ENCODE measurements at places on chromosomes 6 and 20.

DNA sequence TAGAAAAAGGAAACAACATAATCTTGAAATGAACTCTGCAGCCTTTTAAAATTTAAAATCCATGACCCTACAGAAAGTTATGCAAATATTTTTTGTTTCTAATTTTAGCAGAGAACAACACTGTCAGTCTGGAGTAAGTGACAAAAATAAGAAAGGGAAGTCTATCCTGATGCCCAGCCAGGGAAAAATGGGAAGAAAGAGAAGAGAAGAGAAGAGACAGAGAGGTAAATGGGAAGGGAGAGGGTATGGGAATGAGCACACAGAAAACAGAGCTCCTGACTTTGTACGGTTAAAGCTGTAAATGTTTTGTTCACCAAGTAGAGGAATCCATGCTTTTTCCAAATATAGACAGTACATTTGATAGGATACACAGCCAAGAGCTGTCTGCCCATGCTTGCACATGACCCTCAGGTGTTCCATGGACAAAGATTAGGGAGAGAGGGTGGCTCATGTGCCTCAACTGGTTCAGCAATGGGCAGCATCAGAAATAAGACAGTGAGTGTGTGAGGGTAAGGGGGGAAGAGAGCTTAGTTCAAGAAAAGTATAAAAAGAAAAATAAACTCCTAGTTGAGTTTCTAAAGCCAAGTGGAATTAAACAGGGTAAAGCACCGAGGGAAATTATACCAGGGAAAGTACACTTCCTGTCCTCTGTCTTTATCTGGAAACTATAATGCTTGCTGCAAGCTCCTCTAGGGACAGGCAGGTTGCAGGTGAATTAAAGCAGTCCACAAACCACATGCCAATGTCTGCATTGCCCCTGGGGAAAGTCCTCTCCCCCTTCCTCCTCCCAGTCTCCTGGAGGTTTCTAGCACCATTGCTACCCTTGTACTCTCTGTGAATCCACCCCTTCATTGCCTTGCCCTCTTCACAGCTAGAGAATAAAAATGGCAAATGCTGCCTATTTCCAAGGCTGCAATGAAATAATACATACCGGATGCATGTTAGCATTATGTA, 30.0 kb downstream of the MAP3K5 start:
- DNase-seq, result no peak

DNA sequence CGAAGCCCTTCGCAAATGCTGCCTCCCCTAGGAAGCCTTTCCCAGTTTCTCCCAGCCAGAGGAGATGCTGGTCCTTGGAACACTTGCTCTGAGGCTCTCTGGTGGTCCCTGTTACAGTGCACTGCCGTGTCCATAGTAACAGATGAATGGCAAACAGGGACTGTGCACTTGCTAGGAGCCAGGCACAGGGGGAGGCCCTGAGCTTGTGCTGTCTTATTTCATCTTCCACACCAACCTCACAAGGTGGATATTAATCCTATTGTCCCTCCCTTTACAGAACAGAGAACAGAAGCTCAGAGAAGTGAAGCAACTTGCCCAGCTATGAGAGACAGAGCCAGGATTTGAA, 19.0 kb downstream of the SRC start:
- DNase-seq, result no peak

GRCh38 chr6:143160439-143161220, 99.9 kb downstream of the AIG1 start:
- no peak for DNase-seq

DNA sequence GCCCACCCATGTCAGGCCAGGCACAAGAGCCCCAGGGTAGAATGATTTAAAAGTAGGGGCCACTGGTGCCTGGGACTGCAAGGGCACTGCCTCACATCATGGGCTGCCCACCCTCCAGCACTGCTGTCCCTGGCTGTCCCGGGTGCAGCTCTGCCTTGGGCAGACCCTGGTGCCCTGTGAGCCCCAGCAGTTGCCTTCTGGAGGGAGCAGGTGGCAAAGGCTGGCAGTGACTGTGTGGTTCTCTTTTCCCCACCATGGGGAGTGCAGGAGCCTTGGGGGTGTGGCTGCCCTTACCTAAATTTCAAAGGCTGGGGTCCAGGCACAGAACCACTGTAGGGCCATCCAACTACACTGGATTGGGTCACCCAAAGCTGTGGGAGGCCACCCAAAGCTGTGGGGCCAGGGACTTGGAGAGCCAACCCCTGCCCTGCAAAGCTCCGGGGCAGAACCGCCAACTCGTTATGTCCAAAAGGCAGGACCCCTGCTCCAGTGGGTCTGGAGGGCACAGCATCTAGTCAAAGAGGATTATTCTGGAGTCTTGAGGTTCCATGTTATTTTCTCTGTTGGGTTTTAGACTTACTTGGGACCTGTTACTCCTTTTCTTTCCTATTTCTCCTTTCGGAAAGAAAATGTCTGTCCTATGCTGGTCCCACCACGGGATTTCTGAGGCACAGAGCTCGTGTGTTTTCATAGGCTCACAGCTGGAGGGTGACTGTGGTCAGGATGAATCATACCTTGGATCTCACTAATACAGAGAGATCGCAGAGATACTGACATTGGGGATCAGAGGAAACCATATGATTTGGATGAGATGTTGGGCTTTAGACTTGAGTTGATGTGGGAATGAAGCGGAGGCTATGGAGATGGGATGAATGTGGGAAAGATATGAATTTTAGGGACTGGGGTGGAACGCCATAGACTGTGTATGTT, 65.3 kb downstream of the RAMACL start:
- DNase-seq, result no peak

DNA sequence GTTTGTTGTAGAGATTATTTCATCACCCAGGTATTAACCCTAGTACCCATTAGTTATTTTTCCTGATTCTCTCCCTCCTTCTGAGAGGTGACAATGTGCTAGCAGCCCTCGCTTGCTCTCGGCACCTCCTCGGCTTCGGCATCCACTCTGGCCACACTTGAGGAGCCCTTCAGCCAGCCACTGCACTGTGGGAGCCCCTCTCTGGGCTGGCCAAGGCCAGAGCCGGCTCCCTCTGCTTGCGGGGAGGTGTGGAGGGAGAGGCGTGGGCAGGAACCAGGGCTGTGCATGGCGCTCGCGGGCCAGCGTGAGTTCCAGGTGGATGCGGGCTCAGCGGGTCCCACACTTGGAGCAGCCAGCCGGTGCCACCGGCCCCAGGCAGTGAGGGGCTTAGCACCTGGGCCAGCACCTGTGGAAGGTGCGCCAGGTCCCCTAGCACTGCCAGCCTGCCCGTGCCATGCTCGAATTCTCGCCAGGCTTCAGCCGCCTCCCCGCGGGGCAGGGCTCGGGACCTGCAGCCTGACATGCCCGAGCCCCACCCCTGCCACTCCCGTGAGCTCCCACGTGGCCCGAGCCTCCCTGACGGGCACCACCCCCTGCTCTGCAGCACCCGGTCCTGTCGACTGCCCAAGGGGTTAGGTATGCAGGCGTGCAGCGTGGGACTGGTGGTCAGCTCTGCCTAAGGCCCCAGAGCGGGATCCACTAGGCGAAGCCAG, 221.9 kb downstream of the WDR27 start:
- DNase-seq, result no peak

- no peak for DNase-seq
Measured at GRCh38 chr6:43101497-43101896, 25.4 kb downstream of the PTK7 start.

DNA sequence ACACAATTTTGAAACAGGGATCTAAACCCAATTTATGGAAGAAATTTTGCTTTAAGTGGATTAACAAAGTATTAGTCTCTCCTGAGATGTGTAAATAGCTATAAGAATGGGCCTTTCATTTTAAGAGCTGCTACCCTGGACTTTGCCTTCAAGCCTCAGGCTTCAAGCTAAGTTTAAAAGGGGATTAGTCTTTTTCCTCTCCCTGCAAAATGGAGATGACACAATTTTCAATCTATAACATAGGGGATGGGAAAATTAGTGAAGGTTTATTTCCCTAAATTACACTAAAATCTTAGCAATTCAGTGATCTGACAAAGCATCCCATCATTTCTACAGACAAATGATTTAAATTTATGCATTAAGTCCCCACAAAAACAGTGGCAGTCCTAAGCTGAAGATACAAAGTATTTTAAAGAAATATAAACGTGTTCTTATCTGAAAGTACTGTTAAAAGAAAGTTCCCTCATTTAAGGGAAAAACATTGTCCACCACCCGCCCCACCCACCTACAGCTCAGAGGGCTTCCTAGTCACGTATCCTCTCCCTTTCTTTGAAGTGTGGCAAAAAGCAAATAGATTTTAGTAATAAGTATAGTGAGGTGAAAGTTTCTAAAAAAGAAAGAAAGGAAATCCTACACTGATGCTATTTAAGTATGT, 14.5 kb downstream of the ARHGAP18 start:
- DNase-seq, result no peak

- no peak for DNase-seq
Measured at GRCh38 chr6:29528300-29528931, 31.1 kb downstream of the UBD start.

GRCh38 chr6:144231721-144232120, 53.4 kb upstream of the UTRN start:
- no peak for DNase-seq

GRCh38 chr6:161444464-161444863, 170.6 kb upstream of the AGPAT4 start:
- DNase-seq, result no peak
